H4 (cell line): ENCODE measurements at places on chromosomes 1 and 21. TPM values are rescaled to one million over a fixed set of nuclear protein-coding genes. Genes with fewer than 3 reads are reported as not detected.
A peak's percentile ranks its signal among the peaks of the same experiment; 100 is the strongest.

- peak; percentile 81 for DNase-seq
Measured at GRCh38 chr1:112466078-112466660, 42.6 kb upstream of the WNT2B start.

DNA sequence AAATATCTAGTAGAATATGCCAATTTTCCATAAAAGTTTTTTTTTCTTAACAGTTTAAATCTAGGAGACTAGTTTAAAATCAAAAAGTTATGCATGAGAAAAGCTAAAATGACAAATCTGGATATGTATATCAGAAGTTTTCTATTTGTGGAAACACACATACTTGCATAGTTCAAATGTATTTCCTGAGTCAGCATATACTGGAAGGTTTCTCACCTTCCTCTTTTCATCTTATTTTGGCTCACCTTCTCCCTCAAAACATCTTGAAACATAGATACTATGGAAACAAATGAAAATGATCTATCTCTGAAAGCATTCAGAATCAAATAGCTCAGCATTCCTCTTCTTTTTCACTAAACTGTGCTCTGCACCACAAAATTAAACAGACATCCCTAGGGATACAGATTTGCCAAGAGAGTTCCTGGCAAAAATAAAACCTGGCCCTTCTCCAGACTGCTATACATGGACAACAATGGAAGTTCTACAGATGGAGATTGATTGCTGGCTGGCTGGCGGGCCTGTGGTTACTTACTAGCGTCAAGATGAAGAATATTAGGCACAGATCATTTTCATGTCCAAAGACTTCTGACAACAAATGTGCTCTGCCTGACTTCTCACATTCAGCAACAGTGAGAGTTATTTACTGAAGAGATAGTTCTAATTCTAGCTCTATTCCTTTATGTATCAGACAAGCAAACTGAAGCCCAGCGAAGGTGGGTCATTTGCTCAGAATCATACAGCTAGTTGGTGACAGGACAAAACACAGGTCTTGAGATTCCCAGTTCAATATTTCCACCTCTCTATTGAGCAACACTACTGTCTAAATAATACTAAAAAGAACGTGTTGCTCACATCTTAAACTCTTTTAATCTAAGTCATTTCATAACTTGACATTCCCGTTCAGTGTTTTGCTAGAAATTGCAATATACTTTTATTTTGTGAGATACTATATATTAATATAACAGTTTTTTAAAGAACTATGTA lies 26.6 kb downstream of the DIPK1A start:
- DNase-seq, result peak; percentile 55

GRCh38 chr1:101236516-101237228 lies at the start of gene S1PR1:
TSS of gene S1PR1 (plus strand) at chr1:101237019. CDS start at chr1:101238985, 1,966 bp downstream.
- DNase-seq, result peak; percentile 11

- DNase-seq, result no peak
Measured at GRCh38 chr1:209311770-209312169, 271.7 kb upstream of the CAMK1G start.

DNA sequence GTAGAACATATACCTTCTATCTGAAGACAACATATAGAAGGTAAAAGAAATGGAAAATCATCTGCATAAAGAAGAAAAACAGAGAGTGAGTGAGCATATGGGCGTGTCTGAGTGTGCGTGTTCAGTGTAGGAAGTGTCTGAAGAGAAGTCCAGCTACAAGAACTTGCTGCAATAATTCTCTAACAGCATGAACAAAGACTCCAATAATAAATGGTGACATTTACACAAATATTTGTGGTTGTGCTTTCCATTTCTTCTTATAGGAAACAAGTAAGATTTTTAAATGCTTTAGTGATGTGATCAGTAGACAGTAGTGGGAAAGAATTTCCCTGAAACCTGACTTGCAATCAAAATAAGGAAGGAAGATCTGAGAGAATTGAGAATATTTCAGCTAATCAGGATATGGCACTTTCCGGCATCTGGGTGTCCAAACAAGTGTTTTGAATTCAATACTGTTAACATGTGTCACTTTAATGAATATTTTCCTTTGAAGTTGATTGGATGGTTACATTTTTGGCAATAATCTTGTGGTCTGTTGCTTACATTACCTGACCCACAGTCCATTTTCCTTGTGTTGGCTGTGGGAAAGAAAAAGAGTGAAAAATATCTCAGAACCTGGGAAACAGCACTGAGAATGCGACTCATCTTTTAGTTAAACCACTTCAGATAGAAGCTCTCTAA lies 154.0 kb downstream of the TGFB2 start:
- DNase-seq, result peak; percentile 71

The CD55 gene
- total RNA-seq, result 29.0 and 43.5 TPM in 2 replicates

The FMO2 gene
- total RNA-seq, result not detected in 2 replicates

DNA sequence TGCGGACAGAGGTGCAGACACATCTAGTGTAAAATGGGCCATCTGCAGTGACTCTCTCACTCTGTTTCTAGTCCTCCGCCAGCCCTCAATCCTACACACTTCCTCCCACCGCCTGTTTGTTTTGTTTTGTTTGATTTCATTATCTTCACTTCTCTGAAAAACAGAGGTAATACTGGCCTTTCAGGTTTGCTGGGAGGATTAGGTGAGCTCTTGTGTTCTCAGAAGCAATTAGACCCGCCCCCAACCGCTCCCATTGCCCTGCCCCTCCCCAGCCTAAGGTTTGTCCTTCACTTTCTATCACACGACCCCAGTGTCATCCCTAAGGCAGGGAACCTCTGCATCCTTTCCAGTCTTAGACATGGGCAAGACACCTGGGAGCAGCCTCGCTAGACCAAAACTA lies 43.2 kb upstream of the TACSTD2 start:
- DNase-seq, result no peak

- peak; percentile 69 for DNase-seq
Measured at GRCh38 chr1:44084998-44085675, 33.5 kb upstream of the KLF17 start.

The IQCC gene
- 2.6 and 4.3 TPM in 2 replicates for total RNA-seq

The KRTAP13-2 gene
- not detected in 2 replicates for total RNA-seq

DNA sequence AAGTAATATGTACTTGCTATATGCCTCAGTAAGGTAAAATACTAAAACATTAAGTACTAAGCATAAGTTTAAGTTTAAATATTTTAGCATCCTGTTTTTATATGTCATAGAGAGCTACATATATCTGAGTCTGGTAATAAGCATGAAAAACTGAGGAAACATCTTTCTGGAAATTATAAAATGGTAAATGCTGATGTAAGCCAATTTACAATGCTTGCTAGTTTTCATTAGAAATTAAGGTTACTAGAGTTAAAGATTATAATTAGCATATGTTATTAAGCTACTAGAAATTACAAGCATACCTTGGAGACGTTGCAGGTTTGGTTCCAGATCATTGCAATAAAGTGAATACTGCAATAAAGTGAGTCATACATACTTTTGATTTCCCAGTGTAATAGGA lies 477.0 kb upstream of the LRRC7 start:
- no peak for DNase-seq

GRCh38 chr21:33674226-33674625 lies 31.9 kb downstream of the ITSN1 start:
- no peak for DNase-seq

DNA sequence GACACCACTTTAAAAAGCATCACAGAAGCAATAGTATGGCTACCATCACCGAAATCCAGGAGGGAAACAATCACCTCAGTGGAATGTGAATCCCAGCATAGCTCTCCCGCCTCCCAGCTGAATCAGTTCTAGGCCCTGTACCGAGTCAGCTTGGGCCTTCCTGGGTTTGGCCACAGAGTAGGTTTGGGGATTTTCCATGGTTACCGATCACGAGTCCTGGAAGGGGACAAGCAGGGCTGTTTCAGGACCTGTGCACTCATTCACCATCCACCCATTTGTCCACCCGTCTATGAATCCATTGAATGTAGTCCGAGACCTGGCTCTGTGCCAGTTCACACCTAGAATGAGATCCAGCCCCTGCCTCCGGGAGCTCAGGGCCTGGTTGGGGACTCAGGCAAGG lies 94.2 kb downstream of the ARHGEF10L start:
- no peak for DNase-seq

The CNN3 gene
- total RNA-seq, result 121 and 137 TPM in 2 replicates

The FAM110D gene
- 0.04 and 0.12 TPM in 2 replicates for total RNA-seq

DNA sequence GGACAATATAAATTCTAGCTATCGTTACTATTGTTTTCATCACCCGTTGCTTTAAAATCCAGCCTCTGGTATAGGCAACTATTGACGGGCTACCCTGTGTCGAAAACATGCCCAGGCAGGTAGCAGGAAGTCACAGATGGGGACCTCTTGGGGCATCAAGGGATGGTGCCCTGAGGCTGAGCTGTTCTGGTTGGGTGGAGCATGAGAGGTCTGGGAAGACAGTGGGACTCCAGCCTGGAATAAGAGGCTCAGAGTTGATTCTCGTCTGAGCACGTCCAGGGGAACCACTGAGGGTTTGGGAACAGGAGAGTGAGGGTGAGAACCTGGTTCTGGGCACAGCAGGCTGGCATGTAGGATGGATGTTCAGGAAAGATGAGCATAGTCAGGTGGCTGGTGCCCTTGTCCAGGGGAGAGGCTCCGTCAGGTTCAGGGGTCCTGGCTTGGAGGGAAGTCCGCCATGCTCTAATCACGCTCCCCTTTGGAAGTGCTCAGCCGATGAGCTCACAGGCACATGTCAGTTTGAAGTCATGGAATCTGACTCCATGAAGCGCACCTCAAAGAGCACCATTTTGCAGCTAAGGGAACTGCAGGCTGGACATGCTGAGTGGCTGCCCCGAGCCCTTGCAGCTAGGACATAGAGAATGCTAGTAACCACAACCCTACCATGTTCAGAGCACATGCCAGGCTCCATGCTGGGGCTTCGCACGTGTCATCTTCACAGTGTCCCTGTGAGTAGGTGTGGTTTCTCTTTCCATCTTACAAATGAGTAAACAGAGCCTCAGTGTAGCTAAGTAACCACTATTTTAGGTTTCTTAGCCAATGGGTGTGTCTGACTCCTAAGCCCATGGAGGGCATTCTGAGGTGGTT lies 21.0 kb downstream of the PCSK9 start:
- no peak for DNase-seq

DNA sequence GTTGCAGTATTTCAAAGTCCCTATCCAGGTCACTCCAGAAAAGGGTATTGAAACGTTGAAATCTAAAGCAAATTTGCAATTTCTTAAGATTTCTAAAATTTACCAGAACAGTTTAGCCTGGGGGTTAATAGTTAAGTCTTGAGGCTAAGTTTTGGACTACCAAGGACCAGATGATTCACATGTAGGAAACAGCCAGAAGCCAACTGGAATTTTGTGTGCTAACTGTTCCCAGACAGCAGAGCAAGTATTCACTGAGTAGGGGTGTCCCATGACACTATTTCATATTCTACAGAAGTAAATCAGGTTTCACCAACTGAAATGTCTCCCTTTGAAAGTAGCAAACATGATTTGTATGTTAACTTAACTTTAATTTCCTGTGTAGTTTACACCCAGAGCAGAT lies 11.5 kb upstream of the C1orf105 start:
- DNase-seq, result no peak

The SAMSN1 gene
- 0.08 and 0.58 TPM in 2 replicates for total RNA-seq
